ENCODE measurements at places on chromosomes 4 and X.

GRCh38 chr4:57633212-57633859 lies 523.2 kb upstream of the IGFBP7 start:
- no peak for DNase-seq

DNA sequence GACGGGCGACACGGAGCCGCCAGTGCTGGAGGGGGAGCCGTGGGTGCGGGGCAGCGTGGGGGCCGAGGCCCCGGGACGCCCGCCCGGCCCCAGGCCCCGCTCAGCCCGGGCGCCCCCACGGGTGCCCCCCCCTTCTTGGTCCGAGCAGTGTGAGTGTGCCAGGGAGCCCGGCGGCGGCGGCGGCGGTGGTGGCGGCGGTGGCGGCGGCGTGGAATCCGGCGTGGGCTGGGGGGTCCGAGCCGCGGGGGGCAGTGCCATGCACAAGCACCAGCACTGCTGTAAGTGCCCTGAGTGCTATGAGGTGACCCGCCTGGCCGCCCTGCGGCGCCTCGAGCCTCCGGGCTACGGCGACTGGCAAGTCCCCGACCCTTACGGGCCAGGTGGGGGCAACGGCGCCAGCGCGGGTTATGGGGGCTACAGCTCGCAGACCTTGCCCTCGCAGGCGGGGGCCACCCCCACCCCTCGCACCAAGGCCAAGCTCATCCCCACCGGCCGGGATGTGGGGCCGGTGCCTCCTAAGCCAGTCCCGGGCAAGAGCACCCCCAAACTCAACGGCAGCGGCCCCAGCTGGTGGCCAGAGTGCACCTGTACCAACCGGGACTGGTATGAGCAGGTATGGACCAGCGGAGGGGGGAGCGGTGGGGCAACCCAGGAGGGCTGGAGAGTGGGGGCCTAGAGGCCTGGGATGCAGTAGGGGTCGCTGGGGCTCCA lies 466 bp downstream of the DLG3 start:
- DNase-seq, result no peak

GRCh38 chr4:38759113-38759789 lies 23.5 kb downstream of the TLR10 start:
- no peak for DNase-seq

- DNase-seq, result no peak
These were observed 825.6 kb downstream of the STPG2 start for GRCh38 chr4:97317671-97318070.

DNA sequence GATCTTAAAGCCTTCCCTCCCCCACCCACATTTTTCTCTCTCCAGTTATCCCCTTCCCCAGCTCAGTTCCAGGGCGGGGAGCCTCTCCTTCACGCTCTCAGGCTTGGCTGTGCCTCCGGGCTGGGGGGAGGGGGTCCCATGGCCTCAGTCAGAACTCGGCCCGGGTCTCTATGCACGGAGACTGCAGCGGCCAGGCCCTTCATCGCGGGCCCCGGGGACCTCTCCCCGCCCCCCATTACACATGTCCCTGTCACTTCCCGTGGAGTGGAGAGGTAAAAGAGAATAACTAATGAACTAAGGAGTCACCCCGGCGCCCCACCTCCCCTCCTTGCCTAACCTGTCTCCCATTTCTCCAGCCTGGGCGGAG lies 838 bp upstream of the PRICKLE3 start:
- no peak for DNase-seq

DNA sequence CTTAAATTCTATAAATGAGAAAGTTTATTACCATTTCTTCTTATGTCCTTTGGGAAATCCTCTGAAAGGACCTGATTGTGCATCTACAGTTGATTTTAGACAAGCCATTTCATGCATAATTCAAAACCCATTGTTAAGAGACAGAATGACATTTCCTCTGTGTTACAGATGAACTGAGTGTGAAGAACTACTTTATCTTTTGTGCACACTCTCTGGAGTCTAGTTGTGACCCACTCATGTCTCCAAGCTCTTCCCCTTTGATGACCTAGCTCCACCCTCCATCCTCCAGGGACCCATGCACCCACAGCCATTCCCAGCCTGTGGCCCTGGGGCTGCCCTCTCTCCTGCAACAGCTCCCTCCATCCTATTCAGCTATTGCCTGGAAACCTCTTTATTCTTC lies 57.5 kb upstream of the BMPR1B start:
- no peak for DNase-seq

DNA sequence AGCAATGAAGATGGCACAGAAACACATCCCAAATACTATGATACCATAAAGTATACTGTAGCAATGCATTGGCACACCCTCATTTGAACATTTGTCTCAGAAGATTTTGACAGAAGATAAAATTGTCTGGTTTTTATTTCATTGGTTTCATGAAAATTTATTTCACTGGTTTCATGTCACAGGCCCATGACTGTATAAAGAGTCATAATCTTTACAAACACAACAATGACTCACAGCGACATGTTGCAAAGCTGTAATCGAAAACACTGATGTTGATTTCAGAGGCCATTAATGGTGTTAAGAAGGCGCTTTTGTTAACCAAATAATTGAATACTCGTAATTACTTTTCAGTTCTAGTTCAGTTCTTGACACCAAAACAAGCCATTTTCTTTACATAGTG lies 8.1 kb upstream of the DTHD1 start:
- DNase-seq, result no peak

DNA sequence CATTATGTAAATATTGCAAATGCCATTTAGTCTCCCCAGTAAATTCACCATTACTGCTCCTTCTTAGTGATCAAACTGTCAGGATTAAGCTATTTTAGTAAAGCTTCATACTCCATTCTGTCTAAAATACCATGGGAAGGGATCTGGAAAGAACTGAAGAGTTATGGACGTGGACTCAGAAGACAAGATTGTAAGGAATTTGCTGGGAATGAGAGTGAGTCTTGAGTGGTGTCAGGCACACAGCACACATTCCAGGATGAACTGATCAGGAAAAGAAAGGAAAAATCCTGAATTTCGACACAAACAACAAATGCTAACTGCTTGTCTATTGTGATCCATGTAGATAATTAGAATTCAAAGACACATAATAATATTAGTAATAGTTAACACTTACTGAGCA lies 311.0 kb downstream of the CENPC start:
- DNase-seq, result no peak
